ENCODE measurements at places on chromosomes 1 and 21.

GRCh38 chr1:200154069-200154767 lies 126.7 kb downstream of the NR5A2 start:
- no peak for DNase-seq

- no peak for DNase-seq
Observed at GRCh38 chr1:51564124-51564523, 45.1 kb upstream of the EPS15 start.

- no peak for DNase-seq
Observed at GRCh38 chr1:241331328-241332036, 25.5 kb downstream of the RGS7 start.

GRCh38 chr1:93288558-93288957 lies 57.1 kb upstream of the DR1 start:
- DNase-seq = no peak

GRCh38 chr1:22295856-22296255 lies 153.0 kb upstream of the WNT4 start:
- no peak for DNase-seq

GRCh38 chr1:27430903-27431600 lies 38.6 kb downstream of the GPR3 start:
- DNase-seq = no peak

- DNase-seq = no peak
Observed at GRCh38 chr1:207952617-207953542, 42.0 kb upstream of the CD34 start.

DNA sequence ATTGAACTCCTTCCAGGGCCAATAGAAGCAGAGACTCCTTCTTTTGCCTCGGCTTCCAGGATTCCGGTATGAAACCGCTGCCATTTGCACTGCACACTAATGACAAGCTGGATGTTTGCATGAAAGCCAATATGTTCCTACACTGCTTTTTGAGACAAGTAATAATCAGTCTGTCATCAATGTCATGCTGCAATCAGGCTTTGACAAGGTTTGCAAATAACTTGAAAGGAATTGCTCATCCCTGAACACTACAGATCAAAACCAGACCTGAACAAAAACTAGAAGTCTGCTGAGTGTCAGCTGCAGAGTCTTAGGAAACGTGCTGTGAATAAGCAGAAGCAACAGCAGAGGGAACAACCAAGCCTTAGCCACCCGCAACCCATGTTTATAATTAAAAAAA lies 720.7 kb upstream of the CXADR start:
- DNase-seq = peak; percentile 81

- no peak for DNase-seq
Observed at GRCh38 chr1:53084589-53084971, 22.6 kb downstream of the PODN start.

- DNase-seq = no peak
Observed at GRCh38 chr21:38646213-38646837, 148.0 kb upstream of the ERG start.

DNA sequence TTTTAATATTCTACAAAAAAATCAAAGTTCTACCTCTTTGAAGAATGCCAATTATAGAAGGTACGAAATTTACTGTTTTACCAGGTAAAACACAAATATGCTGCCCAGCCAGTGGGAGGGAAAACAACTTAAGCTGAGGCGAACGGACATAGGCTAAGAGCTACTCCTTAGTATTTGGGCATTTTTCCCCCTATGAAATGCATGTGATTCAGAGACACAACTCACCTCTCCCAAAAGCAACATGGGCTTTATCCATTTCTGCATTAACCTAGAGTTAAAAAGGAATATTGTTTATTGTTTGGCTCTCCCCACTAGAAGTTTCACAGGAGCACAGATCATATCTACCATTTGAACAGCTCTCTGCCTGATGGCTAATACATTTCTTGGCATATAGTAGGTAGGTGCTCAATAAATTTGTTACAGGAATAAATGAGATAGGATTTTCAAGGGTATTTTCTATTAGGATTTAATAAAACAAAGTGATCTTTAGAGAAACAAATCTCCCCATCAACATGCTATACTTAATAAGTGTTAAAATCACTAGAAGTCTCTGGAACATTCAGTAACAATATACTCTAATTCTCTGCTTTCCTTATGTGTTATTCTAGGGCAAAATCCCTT lies 2.4 kb upstream of the SORT1 start:
- DNase-seq = no peak

DNA sequence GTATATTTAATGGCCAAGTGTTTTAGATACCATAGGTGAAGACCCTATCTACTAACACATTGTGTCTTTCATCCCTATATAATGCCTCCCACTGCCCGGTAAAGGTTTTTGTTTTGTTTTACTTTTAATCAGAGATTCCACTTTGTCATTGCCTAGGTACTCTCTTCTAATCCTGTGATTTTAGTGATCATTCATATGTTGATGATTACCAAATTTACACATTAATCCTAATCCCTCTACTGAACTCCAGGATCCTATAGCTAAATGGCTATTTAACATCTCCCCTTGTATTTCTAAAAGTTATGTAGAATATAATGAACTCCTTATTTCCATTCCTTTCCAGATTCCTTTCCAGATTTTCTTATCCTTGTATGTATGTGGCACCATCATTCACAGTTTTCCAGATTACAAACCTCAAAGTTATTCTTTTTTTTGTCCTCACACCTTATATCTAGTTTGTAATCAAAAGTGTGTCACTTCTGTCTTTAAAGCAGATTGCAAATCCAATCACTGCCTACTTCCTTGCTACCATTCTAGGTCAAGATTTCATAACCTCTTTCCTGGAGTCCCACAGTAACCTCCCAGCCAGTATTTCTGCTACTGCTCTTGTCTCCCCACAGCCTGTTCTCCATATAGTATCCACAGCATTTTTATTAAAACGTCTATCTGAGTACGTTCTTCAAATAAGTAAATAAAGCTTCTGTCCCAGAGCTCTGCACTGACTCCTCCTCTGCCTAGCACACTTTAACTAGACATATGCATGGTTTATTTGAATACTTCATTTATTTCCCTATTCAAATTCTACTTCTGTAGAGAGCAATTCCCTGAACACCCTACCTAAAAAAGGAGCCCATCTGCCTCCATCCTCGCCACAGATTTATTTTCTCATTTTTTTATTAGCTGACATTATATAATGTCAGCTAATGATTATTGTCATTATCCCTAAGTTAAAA lies 157.8 kb downstream of the KCNT2 start:
- DNase-seq = no peak

- DNase-seq = no peak
Observed at GRCh38 chr1:27556781-27557595, 47.0 kb downstream of the AHDC1 start.

DNA sequence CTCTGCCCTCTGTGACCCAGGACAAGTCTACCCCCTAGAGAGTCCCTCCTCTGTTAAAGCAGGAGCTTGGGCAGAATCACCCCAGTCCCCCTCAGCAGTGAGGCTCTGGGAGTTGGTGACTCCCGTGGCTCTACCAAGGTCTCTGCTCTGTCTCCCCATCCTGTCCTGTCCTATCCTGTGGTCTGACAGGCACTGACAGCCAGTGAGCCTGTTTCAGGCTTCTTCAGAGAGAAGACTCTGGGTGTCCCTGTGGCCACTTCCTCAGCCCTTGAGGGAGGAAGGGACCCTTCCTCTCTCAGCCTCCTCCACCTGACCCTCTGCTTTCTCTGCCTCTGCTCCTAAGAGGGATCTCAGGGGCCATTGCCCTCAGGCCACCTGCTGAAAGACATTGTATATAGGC lies 148.7 kb downstream of the FCRL5 start:
- DNase-seq = no peak

DNA sequence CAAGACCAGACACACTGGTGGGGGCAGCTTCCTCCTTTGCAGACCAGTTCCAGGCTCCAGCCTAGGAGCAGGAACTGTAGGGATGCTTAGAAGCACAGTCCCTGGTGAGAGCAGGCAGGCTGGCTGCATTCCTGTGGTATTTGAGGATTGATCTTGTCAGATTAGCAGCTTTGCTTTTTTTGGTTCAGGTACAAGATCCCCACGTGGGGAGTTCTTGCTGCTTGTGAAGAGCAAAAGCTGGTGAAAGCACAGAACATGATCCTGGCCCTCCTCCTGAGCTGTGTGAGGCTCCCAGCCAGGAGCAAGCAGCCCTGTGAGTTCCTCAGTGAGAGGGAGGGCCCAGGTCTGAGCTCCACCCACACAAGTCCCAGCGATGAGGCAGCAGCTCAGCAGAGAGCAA lies 75.3 kb upstream of the ARTN start:
- peak; percentile 82 for DNase-seq

- peak; percentile 74 for DNase-seq
Observed at GRCh38 chr1:99004254-99004860, 304 bp downstream of the PLPPR5 start.

DNA sequence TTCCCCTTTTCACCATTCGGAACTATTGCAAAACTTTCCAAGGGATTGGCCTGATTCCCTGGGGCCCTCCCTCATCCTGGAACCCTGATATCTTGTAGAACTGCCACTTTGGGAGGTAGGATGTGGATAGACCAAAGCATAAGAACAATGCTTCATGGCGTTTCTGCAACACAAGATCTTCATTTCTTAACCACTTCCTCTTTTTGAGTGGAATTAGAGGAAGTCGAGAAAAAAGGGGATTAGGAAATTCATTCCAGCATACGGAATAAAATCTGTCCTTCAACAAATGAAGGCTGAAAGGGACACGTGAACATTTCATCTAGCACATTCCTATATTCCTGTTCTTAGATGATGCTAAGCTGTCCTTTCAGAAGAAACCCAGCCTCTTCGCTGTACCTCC lies 149.3 kb downstream of the HUNK start:
- DNase-seq = no peak

DNA sequence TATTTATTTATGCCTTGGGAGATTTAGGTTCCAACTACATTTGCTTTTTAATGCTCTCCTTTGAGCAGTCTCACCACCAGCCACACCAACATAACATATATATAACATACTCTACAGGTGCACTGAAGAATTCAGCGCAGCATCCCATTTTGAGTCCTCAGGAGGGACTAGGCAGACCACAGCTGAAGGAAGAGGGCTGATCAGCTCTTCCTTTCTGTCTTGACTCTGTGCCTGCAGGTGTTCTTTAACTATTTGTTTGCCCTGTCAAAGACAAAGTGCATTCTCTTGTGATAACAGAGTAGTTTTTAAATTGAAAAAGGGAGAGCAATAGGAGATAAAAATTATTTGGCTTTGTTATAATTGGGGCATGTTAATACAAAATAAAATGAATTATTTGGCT lies 17.0 kb downstream of the HIPK1 start:
- DNase-seq = no peak

- no peak for DNase-seq
Observed at GRCh38 chr1:234854645-234855039, 244.7 kb upstream of the IRF2BP2 start.

- no peak for DNase-seq
Observed at GRCh38 chr1:26593385-26593784, 63.8 kb downstream of the RPS6KA1 start.

GRCh38 chr1:45499415-45499769 lies 481 bp downstream of the CCDC163 start:
- no peak for DNase-seq

DNA sequence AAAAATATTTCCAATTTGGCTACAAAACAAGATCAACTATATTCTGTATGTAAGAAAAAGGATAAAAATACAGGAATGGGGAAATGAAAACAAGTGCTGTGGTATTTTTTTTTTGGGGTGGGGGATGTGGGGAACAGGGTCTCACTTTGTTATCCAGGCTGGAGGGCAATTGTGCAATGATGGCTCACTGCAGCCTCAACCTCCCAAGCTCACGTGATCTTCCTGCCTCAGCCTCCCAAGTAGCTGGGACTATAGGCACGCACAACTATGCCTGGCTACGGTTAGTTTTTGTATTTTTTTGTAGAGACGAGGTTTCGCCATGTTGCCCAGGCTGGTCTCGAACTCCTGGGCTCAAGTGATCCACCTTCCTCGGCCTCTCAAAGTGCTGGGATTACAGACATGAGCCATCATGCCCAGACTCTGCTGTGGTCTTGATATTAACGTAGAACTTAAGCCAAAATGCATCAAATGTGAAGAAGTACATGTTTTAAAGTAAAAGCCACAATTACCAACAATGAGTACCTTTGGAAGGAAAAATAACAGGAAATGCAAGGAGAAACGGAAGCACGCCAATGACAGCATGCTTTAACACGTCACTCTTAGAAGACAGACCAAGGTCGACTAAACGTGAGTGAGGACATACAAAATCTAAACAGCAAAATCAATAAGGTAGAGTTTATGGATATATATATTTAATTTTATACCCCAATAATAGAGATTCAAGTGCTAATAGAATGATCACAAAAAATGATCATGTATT lies 8.8 kb upstream of the ABCB10 start:
- DNase-seq = no peak

DNA sequence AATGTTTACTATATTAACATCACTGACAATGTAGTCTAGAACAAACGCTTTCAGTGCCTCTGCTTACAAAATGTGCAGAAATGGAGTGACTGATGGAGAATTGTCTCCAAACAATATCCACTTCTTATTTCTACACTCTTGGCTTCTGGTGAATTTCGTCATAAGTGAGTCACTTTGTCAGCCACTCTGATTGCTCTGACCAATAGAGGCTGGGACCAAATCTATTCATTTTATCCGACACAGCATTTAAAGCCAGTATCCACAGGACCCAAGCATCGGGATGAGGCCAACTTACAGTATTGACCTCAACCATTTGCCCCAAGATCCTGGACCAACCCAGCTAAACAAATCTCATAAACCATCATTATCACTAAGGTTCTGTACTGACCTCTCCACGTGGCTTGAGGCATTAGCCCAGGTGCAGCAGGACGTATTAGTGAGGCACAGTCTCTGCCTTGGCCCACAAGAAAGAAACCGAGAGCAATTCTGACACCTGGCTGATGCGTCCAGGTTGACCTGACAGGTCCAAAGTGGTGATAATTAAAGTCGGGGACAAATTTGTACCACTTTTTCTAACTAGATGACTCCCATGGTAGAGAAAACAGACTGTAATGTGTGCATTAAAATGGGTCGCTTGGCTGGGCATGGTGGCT lies 53.3 kb upstream of the ERO1B start:
- DNase-seq = no peak

All from brain (organoid and tissue), 16 donors.